Dorsolateral prefrontal cortex (tissue), 122 donors: ENCODE measurements at places on chromosomes 11 and 22.

DNA sequence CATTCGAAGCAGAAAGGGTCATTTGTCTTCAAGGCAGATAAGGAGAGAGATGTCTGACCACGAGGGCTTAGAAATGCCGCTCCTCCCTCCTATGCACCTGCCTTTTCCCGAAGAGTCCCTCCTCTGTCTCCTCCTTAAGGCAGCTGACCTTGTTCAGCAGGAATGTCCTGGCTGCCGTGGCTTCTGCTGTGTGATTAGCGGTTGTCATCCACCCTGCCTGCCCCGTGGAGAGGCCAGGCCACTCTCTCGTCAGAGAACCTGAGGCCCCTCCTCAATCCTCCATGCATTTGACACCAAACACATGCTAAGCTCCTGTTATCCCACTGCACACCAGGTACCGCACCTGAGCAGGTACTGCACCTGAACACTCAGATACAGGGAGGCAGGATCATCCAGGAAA is 834.6 kb downstream of the TBC1D22A start:
- DNase-seq: no peak

GRCh38 chr11:134554106-134554505 is 142.1 kb upstream of the B3GAT1 start:
- DNase-seq: no peak

DNA sequence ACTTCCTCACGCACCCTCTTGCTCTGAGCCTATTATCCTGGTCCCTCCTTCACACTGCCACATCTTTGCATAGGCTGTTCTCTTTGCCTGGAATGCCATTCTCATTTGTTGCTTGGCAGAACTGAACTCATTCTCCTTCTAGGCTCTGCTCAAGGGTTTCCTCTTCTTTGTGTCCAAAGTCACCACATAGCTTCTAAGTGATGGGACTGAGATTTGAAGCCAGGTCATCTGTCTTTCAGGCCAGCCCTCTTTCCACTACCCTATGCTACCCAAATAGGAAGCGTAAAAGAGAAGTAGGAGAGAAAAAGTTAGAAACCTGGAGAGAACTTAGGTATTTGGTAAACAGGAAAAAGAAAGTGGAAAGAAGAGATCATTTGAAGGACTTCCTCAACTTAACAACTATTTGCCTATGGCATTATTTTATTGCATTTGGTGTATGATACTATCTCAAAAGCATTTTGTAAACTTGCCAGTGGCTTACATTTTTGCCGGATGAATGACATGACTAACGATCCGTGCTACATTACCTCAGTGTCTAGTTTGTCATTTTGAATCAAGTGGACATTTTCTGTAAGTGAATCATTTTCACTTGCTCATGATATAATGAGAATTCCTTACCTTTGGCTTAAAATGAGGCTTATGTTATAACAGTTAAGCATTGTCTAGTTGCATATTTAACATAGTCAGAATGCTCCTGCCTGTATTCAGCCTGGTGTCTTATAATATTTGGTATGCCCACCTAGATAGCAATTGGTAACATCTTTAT is 18.5 kb downstream of the NF2 start:
- DNase-seq: no peak

- DNase-seq: no peak
Measured at GRCh38 chr22:26038365-26038764, 130.9 kb upstream of the SEZ6L start.
